ENCODE measurements at places on chromosomes 16 and 17.

- DNase-seq = no peak
Measured at GRCh38 chr17:62186841-62187240, 121.8 kb upstream of the MED13 start.

- no peak for DNase-seq
Measured at GRCh38 chr17:32161029-32161428, 18.7 kb downstream of the RHOT1 start.

DNA sequence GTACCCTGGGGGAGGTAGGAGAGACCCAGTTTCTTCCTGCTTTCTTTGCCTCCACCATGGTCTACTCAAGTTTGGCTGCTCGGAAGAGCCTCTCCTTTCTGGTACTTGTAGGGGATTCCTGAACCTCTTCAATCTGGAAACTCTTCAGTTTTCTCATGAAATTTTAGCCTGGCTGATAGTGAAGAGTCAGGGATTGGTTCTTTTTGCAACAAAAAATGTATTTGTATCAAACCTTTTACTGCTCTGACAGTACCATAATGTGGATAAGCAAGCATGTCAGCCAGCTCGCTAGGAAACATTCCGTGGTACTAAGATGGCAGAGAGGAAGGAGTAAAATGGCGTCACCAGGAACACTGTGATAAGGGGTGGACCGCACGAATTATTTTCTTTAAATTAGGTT lies 55.4 kb downstream of the NUP93 start:
- DNase-seq = no peak

- no peak for DNase-seq
Measured at GRCh38 chr17:48540213-48540612, 4.7 kb downstream of the HOXB2 start.

GRCh38 chr17:28997806-28998205 lies 8.0 kb downstream of the SEZ6 start:
- DNase-seq = no peak

DNA sequence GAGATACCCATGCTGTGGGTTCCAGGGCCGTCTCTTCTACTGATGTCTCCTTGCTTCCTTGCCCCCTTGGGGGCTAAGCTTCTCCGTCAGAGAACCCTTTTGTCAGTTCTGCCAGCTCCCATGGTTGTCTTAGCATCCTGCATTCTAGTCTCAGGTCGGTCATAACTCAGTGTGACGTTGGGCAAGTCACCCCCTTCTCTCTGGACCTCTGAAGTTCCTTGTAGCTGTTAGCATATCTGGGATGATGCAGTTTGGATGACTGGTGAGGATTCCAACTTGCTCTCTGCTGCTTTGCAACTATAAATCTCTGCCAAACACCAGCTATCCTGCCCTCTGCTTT lies 8.9 kb upstream of the MYL4 start:
- no peak for DNase-seq

DNA sequence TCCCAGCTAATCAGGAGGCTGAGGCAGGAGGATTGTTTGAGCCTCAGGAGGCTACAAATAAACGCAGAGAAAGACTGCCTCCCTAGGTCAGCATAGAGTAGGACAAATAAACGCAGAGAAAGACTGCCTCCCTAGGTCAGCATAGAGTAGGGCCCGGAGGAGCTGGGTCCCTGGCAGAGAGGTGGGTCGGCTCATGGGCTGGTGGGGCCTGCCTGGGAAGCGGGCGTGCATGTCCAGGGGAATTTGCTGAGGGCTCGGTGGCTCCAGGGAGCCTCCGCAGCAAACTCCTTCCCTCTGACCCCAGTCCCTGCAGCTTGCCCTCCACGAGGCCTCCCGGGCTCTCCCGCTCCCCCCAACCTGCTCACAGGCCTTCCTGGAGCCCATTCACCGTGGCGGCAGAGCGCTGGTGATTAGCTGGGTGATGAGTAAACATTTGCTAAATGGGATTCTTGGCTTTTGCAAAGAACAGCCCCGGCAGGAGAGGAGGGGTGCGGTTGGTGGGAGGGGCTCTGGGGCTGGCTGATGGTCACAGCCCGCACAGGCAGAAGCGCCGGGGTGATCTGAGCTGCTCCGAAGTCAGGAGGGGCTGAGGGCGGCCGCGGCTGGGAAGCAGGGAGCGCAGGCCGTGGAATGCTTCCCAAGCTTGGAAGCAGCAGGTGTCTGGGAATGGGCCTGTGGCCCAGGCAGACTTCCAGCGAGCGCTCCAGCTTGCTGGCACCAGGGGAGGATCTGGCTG lies 93.1 kb downstream of the RTN4RL1 start:
- DNase-seq = peak; percentile 80

DNA sequence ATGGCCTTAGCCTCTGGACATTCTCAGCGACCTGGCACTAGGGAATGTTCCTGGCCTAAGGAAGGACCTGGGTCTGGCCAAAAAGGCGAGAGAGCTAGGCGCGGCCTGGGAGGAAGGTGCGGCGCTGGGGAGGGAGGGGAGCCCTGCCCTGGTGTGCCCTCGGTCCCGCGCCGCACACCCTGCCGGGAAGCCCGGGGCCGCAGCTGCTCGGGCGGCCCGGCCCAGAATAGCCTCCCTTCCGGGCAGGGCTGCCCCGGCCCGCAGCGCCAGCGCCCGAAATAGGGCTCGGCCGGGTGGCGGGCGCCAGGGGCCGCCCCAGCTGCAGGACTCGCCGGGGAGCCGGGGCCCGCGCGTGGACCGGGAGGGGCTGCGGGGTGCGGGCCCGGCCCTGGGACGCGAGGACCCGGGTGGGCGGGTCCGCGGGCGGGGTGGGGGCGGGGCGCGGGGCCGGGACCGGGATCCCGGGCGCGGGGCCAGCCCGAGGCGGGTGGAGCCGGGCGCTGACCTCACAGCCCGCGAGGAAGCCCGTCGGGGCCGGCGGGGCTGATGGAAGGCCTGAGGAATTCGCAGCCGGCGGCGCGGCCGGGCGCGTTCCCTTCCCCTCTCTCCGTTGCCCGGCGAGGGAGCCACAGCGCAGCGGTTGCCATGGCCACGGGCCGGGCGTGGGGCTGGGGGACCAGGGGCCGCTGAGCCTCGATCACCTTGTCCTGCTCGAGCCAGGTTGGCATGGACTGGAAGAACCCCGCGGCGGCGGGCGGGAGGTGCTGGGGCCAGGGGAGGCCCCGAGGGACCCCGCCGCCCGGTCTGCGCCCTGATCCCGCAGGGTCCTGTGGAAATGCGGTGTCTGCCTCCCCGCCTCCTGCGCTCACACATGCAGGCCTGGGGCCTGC lies 18.1 kb downstream of the SOCS3 start:
- peak; percentile 88 for DNase-seq

DNA sequence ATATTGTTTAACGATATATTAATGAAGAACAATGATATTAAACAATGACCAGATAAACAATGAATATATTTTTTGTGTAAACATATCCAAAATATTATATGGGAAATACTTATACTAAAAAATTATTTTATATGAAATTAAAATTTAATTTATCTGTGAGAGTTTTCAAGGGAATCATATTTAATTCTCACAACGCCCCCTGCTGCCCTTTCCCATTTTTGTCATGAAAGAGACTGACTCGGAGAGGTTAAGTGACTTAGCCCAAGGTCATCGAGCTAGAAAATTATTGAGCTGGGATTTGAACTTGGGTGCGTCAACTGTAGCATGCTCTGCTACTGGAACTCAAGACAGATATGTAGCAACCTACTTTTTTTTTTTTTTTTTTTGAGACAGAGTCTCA lies 7.2 kb upstream of the MYCBPAP start:
- no peak for DNase-seq

All from left forelimb (tissue), 1 donor.